Esophagus muscularis mucosa (tissue), 4 donors: ENCODE measurements at places on chromosomes 12 and 14.

GRCh38 chr14:74579447-74580274, 32.4 kb downstream of the LTBP2 start:
- no peak for DNase-seq

DNA sequence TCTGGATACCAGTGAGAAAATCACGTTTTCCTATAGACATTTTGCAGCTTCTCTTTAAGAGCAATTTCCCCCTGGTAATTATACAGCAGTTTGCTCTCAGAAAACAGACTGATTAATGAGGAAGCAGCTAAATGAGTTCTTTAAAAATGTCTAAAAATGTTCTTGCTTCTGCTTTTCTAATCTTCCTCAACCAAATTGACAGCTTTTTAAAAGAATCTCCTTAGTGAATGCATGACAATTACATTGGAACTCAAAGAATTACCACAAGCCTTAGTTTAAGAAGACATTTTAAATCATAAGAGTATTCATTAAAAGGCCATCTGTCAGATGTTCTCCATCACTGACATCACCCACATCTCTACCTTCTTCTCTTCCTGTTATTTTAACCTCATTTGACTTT, 135.8 kb upstream of the PLXNC1 start:
- DNase-seq = no peak

DNA sequence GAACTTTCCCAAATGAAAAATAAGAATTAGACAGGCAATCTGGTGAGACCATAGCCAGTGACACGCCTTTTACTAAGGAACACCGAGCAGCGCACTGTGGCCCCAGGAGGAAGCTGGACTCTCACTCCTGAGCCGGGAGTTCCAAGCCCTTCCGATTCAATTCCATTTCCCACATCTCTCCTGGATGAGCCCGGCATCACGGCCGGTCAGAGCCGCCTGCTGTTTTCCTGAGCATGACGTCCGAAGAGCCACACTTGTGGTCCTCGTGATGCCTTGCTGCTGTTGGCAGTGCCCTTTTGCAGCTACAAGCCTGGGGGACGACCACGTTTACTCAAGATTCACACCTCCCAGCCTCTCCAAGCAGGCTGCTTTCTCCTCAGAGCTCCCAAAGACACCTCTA, 40.8 kb downstream of the FBXL14 start:
- no peak for DNase-seq

GRCh38 chr14:73591690-73592449, at the start of gene ACOT4:
TSS of gene ACOT4 (plus strand) at chr14:73591873. CDS start at chr14:73591960, 87 bp downstream.
- DNase-seq = no peak

GRCh38 chr12:66739266-66739665, 60.4 kb upstream of the GRIP1 start:
- DNase-seq = no peak

- no peak for DNase-seq
Measured at GRCh38 chr14:102965971-102966655, 43.6 kb downstream of the AMN start.

DNA sequence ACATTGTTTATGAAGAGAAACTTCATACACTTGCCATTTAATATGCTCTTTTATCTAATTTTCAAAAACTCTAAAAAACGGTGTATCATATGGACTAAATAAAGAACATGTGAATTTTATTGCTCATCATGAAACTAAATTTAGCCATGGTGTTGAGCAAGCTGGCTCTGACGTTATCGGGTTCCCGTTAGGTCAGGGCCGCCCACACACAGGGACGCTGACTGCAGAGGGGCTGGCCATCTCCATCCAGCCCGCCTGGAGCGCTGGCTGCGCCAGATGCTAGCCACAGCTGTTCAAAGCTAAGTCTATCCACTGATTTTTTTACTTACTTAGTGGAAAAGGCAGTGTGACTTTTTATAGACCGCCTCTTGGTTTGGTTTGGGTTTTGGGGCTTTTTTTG, 36.5 kb upstream of the DYNC1H1 start:
- peak; percentile 96 for DNase-seq

GRCh38 chr14:81829447-81829846, 295.8 kb upstream of the SEL1L start:
- no peak for DNase-seq

GRCh38 chr12:77681726-77682125, 149.0 kb upstream of the NAV3 start:
- no peak for DNase-seq

- no peak for DNase-seq
Measured at GRCh38 chr14:24185026-24185425, 3.6 kb downstream of the IPO4 start.

DNA sequence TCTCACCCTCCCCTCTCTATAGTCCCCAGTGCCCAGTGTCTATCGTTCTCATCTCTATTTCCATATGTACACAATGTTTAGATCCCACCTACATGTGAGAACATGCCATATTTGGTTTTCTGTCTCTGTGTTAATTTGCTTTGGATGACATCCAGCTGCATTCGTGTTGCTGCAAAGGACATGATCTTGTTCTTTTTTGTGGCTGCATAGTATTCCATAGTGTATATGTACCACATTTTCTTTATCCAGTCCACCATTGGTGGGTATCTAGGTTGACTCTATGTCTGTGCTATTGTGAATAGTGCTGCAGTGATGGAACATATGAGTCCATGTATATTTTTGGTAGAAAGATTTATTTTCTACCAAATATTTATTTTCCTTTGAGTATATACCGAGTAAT, 45.7 kb downstream of the ACSS3 start:
- DNase-seq = no peak

DNA sequence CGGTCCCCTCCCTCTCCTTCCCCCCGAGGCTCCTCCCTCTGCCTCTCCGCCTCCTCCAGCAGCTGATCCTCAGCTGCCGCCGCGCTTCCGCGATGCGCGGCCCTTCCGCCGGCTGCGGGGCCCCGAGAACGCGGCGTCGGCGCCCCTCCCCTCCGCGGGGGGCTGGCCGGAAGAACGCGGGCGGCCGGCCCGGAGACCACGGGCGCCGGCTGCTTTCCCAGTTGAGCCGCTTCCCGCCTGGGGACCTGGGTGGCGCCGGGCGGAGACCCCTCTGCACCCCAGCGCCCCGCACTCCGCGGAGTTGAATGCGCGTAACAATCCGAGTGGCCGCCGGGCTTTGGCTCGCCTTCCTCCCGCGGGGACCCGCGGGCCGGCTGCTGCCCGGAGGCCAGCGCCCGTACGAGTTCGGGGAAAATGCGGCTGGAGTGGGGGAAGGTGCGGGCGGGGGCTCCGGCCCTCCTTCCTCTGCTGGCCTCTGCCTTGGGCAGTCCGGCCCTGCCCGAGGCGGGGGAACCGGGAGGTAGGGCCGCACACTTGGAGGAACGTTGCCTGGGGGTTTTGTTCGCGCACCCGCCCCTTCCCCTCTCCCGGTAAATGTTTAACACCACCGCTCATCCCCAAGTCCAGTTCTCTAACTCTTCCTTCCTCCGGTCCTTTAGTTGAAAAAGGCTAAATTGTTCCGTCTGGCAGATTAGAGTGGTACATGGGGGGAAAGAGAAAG, 393 bp upstream of the DCAF5 start:
- DNase-seq = no peak

DNA sequence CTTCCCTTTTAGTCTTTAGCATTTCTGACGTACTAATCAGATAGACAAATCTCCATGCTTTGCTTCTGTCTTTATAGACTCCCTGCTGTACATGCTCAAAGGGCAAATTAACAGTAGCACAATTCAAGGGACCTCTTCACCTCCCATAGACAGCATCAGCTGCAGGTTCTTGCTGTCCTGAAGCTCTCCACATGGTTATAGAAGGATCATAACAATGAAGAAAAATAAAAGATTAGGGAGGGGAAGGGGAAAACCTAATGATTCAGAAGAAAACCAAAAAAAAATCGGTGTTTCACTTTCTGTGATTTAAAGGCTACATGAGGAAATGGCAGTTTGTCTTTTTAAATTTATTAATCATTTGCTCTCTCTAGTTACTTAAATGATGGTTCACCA, 155.5 kb downstream of the PTCSC3 start:
- DNase-seq = no peak

- no peak for DNase-seq
Measured at GRCh38 chr12:54001283-54002187, 1.6 kb downstream of the HOXC9 start.

GRCh38 chr14:75832621-75833297, 149.0 kb downstream of the TGFB3 start:
- DNase-seq = no peak

GRCh38 chr12:44397631-44398030, 478.5 kb downstream of the NELL2 start:
- DNase-seq = no peak

DNA sequence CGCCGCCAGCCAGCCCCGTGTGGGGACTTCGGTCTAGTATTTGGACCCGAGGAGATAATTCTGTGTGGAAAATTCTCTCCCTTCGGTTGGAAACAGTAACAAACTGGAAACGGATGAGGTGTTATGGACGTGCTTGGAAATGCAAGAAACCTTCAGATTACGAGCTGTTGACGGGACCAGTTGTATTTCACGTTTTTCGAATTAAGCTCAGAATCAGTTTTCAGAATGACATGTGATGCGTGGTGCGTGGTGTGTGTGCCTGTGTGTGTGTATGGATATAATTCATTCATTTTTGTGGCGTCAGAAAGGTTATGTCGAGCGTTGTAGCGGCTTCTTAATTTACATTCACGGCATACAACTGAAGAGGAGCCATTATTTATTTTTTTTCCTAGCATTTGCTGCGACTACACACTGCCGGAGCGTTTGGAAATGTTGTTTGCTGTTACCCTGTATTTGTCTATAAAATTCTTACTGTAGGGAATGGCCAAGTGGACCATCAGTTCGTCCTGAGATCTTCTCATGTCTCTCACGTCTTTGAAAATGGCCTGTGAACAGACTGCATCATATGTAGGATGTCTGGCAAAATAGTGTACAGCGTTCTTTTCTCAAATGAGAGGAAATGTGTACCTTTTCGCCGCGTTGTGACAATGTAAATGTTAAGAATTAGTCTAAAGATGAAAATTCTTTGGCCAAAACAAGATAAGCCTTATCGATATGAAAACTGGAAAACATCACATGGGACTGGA, 1.3 kb downstream of the TRAF3 start:
- no peak for DNase-seq

DNA sequence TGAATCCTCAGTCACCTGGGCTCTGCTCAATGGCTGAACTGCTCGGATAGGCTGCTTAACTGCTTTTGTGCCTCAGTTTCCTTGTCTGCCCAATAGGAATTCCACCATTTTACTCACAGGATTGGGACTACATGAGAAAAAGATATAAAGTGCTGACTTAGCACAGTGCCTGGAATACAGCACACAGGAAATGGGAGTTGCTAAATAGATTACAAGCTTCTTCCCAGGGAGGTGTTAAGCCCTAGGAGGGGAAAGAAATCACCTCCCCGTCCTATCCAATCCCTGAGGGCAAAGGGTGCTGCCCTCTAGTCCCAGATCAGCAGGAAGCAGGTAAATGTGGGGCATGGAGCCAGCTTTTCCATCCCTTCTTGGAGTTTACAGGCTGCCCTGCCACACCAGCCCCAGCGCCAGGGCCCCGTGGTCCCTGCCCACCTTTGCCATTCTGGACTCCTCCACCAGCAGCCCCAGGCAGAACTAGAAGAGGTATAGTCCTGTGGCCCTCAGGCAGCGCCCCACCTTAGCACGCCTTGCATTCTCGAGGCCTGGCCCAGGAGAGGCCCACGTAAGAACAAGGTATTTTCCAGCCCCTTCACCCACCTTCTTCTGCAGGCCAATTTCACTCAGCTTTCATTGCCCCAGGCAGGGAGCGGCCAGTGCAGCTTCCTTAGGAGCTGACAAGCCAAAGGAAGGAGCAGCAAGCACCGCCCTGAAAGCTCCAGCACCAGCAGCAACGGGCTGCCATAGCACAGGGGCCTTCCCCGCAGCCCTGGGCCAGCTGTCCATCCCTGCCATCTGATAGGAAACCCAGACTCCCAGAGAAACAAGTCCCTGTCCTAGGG, 28.8 kb upstream of the RPLP0 start:
- DNase-seq = no peak

- no peak for DNase-seq
Measured at GRCh38 chr14:59507752-59508103, 23.4 kb downstream of the JKAMP start.

- DNase-seq = no peak
Measured at GRCh38 chr14:68167383-68168087, 348.0 kb downstream of the RAD51B start.

DNA sequence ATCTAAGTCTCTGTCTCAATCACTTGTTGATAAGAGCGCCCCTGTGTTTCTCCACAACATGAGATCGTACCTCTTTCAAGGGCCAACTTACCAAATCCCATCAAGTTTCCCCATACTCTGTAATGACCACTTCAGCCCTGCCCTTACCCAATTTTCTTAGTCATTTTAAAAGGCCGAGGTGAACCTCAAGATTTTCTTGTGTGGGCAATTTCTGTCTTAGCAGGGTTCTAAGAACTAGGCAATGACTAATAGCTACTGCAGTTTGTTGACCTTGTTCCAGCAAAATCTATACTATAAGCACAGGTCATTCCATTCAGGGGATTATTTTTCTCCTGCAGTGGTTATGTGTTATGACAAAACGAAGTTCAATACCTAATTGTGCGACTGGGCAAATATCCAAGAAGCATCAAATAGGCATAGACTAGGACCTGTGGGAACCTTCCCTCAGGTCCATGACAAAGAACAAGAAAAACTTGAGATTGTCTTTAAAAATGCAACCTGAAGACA, 359.8 kb downstream of the PCNX1 start:
- no peak for DNase-seq

DNA sequence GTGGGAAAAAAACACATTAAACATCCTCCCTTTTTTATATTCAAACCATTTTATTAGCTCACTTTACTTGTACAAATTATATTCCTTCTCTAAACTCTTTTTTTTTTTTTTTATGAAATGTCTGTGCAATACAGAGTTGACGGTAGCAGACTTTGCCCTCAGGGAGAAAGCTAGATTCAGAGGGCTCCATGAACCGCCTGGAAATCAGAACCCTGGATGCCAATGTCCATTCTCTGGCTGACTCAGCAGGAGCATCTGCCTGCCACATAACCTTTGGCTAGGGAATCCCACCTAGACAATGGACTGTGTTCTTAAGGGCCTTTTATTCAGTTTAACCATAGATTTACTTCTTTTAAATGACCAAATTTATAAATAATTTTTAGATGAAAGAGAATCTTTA, 467.0 kb downstream of the MDGA2 start:
- DNase-seq = no peak

GRCh38 chr14:46377305-46377704, 274.3 kb downstream of the RPL10L start:
- no peak for DNase-seq

GRCh38 chr14:71448431-71449315, 483.6 kb upstream of the RGS6 start:
- no peak for DNase-seq

GRCh38 chr14:65444230-65444629, 31.7 kb downstream of the FUT8 start:
- DNase-seq = no peak

DNA sequence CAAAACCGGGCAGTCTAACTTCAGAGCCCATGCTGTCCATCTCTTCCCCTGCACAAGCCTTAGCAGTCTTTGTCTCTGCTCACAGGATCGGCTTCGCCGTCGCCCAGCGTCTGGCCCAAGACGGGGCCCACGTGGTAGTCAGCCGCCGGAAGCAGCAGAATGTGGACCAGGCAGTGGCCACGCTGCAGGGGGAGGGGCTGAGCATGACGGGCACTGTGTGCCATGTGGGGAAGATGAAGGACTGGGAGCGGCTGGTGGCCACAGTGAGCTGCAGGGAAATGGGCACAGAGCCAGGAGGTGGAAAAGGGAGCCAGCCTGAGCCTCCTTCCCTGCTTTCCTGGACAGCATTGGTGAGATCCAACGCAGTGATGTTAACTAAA, 14.2 kb upstream of the CARMIL3 start:
- no peak for DNase-seq
